Fibroblast of skin of right quadriceps (primary cell): ENCODE measurements at places on chromosomes 1 and 21.
A peak's percentile ranks its signal among the peaks of the same experiment; 100 is the strongest.

DNA sequence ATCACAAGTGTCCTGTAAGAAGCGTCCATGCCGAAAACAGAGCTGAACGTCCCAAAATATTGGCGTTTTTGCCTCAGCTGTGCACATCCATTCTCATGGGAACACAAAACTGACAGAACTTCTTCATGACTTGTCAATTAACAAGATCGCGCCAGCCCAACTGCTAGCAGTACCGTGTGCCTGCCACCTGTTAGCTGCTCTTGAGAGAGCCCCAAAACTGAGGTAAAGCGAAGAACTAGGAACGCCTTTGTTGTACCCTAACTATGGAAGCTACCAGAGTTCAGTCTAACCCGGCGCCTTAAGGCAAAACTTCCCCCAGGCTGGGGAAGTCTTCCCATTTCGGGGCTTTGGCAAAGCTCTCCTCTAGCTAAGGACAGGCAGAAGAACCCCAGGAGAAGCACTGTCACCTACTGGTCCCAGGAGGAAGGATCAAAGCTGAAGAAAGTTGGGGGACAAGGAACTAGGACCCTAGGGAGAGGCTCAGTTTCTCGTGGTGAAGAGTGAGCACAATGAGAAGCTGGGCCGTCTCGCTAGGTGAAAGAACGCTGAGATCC lies 719 bp downstream of the EYA3 start:
- DNase-seq, result peak; percentile 8

- DNase-seq, result peak; percentile 86
Observed at GRCh38 chr1:178538192-178538916, 25.4 kb downstream of the TEX35 start.

DNA sequence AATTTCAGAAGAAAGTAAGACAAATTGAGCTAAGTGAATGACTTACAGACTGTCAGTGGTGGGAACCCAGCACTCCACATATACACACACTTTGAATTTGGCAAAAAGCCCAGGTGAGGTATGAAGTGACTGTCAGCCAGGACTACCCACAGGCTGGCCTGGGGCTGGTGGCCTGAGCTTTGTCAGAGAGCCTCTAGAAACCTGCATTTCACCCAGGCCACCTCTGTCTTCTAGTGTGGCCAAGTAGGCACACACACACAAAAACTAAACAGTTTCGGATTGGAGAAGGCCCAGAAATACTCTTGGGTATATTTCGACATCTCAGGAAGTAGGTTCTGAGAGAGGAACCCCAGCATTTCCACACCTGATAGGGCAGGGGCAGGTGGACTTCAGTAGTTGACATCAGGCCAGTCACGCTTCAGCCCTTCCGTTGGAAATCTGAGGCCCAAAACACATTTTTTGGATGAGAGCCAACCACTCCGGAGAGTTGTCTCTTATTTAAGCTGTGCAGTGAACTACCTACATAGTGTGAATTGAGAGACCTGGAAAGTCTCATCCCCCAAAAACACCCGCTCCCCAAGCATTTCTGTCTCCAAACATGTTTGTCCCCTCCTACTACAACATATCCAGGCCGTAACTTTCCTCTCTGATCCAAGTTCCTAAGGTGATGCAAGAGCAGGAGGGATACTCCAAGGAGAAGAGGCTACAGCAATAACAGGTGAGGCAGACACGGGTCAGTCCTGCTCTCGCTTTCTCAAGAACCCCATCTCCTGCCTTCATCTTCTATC lies 167.2 kb upstream of the PROX1 start:
- DNase-seq, result no peak

GRCh38 chr1:76176000-76176399 lies 101.5 kb downstream of the ST6GALNAC3 start:
- DNase-seq, result no peak

GRCh38 chr1:229536982-229537381 lies 21.5 kb downstream of the ABCB10 start:
- DNase-seq, result no peak

DNA sequence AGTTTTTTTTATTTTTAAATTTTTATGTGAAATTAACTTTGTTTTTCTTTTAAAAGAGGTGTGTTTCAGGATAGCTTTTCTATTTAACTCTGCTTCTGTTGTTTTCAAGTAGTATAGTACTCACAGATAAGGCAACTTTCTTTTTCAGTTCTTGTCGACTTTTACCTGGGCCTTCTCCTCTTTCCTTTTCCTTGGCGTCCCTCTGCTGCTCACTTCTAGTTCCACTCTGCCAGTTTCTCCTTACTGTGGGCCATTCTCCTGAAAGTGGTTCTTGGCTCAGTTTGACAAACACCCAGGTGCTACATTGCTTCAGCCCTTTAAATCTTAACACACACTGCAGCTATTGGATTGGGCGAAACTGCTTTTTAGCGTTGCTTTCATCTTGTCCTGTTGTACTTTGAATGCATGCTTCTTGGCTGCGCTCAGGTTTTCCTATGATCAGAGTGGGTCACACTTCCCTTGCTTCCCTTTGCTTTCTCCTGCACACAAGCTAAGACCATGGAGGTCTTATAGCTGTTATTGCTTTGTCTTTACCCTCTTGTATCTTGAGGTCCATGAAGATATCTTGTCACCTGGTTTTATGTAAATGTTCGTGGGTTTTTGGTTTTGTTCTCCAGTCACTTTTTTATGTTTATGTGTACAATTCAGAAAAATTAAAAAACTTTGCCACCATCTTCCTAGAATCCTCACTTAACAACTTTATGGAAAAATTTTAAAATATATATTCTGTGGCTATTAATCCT lies 21.6 kb downstream of the GABPA start:
- no peak for DNase-seq

DNA sequence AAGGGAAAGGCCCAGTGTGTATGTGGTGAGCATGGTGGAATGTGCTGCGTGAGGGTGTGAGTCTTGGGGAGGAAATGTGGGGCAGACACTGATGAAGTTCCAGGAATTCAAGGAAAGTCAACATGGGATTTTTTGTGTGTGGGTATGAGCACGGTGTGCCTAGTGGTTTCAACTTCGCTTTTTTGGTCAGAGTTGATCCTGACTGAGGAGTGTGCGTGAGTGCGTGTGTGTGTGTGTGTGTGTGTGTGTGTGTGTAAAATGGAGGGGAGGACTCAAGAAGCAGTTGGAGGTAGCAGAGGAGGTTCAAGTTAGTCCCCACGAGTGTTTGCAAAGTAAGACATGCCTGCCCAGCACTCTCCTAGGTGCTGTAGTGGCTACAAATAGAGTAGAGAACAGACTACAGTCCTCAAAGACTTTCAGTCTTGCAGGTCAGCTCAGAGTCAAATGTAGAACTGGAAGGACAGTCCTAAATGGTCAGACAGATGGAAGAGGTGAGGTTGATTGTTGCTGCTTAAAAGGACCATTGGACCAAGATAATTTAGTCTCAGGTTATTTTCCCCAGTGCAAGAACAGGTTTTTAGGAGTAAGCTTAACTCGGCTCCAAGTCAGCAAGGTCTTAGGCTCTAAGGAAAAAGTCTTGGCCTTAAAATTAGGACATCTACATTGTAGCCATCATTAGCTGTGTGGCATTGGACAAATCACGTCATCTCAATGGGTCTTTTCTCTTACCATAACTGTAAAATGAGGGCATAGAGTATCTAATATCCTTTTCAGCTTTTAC lies 25.0 kb downstream of the SLAMF1 start:
- no peak for DNase-seq

DNA sequence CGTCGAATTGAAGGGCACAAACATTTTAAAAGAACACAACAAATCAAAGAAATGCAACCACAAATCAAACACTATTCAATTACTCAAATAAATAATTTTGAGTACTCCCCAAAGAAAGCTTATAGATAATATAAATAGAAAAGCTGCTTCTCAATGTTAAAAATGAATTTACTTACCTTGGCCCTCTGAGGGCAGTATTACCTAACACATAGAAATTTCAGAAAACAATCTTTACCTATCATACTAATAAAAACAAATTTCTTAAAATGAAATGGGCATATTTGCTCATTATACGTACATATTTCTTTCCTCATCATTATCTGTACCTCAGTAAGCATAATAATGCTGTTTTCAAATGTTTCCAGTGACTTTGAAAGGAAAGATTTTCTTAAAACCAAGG lies 141.8 kb downstream of the AKT3 start:
- peak; percentile 14 for DNase-seq

GRCh38 chr1:220894924-220895256 lies 15.6 kb downstream of the HLX start:
- no peak for DNase-seq

GRCh38 chr1:223258751-223259198 lies 105.2 kb downstream of the SUSD4 start:
- peak; percentile 63 for DNase-seq

DNA sequence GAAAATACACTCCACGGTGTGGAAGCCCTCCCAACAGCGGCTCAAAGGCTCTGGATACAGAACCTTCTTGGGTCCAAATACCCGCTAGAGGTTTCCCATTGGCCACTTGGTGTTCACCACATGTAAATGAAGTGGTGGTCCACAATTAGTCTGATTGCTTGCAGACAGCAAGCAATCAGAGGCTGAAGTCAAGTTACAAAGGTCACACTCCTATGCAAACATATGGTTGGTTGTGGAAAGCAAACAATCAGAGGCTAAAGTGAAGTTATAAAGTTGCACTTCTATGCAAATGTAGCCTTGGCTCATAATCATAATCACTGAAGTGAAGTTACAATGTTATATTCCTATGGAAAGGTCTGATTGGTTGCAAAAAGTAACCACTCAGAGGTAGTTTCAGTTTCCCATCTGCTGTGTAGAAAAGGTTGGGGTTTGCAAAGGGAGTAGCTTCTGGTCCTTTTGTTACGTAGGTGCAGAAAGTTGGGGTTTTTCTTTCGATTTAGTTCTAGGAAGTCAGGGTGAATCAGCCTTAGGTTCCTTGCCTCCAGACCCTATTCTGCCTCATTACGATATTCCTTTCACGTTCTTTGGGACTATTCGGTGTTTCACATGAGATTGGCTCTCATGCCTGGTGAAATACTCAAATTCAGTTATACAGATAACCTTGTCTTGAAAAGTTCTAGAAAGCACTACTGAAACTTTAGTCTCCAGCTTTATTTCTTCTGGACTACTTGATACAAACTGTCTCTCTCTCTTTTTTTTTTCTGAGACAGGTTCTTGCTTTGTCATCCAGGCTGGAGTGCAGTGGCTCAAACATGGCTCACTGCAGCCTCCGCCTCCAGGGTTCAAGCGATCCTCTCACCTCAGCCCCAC lies 36.7 kb upstream of the MTF2 start:
- DNase-seq, result no peak

- no peak for DNase-seq
Observed at GRCh38 chr1:150262388-150263320, 5.1 kb downstream of the CA14 start.

DNA sequence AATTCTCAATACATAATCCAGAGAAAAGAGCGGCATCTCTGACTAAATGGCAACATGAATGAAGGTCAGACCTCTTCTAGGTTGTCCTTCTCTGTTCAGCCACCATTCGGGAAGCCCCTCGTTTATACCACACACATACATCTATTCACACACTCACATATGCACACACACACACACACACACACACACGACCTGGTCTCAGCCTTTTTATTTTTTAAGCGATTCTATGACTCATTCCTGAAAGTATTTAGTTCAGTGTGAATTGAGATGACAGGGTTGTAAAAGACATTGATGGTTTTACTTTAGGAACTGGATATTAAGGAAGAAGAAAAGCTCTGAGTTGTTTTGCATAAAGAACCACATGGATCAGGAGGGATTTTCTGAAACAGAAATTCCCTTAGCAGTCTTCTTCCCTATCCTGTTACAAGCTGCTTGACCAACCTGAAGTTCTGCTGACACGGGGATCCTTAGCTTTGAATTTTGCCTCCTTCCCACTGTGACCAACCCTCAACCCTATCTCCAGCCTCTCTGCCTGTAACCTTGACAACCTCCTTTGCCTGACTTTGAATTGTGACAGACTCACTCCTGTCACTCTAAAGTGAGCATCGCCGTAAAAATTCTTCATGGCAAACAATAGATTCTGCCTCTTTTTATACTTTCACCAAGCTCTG lies 383.1 kb upstream of the ESRRG start:
- peak; percentile 32 for DNase-seq

- DNase-seq, result no peak
Observed at GRCh38 chr21:40938611-40939010, 91.7 kb upstream of the DSCAM start.

DNA sequence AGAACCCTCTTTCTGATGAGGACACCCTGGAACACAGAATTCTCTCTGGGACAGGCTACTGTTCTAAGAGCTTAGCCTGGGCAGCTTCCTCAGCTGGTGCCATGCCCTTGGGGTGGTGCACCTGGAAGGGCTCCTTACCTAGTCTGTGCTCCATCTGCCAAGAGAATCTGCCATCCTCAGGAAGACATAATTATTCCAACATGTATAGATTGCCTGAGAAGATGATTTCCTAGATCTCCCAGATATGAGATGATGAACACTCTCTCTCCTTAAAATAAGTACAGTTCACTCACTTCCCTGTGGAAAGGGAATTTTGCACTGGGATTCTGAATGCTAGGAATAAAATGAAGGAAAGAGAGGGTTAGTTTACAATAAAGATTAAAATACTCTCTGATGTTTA lies 87.6 kb downstream of the NENF start:
- no peak for DNase-seq
